Naive thymus-derived CD8-positive, alpha-beta T cell (primary cell): ENCODE measurements at places on chromosomes 5 and 9.
A peak's percentile ranks its signal among the peaks of the same experiment; 100 is the strongest.

- no peak for DNase-seq
These were observed 1.6 kb downstream of the ZNF366 start for GRCh38 chr5:72505539-72506157.

DNA sequence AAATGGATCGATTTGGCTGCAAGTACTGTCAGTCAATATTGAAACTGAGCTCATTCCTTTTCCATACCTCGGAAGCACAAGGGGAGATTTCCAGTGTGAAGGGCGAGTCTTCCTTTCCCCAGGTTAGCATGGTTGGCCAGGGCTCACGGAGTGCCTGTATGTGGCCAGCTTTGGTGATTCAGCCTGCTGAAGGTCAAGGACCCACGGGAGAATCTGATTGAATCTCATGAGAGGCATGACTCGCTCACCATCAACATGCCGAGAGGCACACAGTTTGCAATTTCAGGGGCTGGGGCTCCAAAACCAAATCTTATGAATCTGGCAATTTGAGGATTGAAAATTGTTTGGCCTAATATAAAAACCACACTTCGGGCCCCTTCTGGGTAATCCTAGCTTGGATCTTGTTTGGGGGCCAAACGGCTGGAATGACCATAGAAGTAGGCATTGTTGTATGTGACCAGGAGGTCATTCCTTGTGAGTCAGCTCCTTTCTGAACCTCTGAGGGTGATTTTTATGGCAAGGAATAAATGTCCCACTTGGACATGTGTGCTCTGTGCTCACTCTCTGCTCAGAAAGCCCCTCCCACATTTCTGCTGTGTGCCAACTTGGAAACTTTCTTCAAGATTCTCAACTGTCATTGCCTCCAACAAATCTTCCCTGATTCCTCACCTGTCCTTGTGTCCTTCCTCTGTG is 69.8 kb downstream of the DOCK2 start:
- DNase-seq = no peak

DNA sequence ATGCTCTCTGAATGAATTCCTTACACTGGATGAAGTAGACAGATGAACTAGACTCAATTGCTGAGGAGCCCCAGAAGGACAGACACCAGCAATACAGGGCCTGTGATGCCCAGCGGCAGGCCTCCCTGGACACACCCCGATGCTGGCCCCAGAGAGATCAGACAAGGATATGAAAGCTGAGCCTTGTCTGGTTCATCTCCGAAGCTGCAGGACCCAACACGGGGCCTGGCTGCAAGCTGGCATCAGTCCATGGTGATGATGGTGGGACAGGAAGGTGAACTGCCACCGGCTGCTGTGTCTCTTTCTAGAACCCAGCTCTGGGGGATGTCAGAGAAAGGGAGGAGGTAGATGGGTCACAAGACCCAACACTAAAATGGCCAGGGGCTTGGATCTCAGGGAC is 104.0 kb upstream of the LMX1B start:
- DNase-seq = no peak

GRCh38 chr5:61120534-61120933 is 41.7 kb downstream of the SMIM15 start:
- no peak for DNase-seq

DNA sequence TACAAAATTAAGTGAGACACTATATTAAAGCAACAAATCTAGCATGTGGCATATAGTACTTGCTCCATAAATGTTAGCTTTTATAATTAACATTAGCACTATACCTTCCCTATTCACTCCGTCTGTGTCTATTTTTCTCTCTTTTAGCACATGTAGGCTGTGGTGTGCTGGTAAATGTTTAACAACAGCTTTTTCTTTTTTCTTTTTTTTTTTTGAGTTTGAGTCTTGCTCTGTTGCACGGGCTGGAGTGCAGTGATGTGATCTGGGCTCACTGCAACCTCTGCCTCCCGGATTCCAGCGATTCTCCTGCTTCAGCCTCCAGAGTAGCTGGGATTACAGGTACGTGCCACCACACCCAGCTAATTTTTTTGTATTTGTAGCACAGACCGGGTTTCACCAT is 62.1 kb downstream of the SPRY4 start:
- DNase-seq = no peak

- no peak for DNase-seq
These were observed 52.5 kb downstream of the ZFAND5 start for GRCh38 chr9:72312386-72312987.

- DNase-seq = no peak
These were observed 98.8 kb upstream of the PCA3 start for GRCh38 chr9:76665458-76665857.

GRCh38 chr5:174418809-174419539 is 305.4 kb upstream of the MSX2 start:
- no peak for DNase-seq

- DNase-seq = no peak
These were observed 196.9 kb upstream of the PANK3 start for GRCh38 chr5:168776070-168776469.

GRCh38 chr9:126612813-126613641 is 701 bp upstream of the LMX1B start:
- no peak for DNase-seq

DNA sequence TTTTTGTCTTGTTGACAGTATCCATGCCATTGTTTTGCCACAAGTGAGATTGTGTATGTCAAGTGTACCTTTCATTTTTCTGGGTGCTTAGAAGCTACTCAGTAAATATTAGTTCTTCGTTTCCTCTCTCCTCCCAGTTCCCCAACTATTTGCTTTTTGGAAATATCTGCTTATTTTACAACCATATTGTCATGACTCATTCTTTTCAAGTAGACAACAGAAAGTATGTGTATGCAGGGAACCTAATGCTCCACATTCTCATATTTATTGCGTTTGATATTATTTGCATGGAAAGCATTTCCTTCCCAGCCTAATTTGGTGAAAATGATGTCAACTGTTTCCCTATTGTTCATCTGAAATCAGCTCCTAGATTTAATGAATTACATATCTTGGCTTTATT is 483.7 kb upstream of the RIOK2 start:
- no peak for DNase-seq

DNA sequence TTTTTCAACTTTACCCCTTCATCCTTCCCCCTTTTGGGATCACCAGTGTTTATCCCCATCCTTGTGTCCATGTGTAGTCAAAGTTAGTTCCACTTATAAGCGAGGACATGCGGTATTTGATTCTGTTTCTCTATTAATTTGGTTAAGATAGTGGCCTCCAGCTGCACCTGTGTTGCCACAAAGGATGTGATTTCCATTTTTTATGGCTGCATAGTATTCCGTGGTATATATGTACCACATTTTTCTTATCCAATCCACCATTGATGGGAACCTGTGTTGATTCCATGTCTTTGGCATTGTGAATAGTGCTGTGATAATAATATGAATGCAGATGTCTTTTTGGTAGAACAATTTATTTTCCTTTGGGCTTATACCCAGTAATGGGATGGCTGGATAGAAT is 252.4 kb downstream of the ARRDC3 start:
- no peak for DNase-seq

DNA sequence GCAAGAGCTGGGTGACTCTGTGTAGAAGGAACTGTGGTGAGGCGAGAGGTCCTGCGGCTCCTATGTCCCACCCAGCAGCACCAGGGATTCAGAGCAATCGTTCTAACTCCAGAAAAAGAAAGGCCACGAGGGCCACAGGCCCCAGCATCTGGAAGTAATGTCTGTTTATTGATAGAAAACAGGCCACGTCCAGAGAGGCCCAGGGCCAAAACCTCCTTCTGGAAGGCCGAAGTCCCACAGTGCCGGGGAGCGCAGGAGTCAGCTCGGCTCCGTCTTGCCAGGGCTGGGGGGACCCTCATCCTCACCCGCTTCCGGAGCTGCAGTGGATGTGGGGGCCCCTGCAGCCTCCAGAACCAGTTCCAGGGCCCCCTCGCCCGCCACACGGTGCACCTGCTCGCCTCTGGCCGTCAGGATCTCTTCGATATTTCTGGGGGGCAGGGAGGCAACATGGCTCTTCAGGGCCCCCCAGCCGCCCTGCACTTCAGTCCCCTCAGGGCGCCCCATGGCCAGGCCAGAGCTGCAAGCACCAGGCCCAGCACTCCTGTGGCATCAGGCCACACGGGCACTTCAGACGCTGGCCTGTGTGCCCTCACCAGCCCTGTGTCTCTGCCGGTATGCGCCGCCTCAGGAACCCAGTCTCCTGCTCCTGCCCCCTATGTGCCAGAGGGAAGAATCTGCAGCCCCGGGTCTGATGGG is 1.6 kb downstream of the DNLZ start:
- DNase-seq = no peak

- DNase-seq = no peak
These were observed 179.0 kb downstream of the ROR2 start for GRCh38 chr9:91771027-91771426.

- DNase-seq = no peak
These were observed 27.8 kb downstream of the RECK start for GRCh38 chr9:36064448-36065037.

- no peak for DNase-seq
These were observed 77.4 kb downstream of the WWC1 start for GRCh38 chr5:168368854-168369253.

GRCh38 chr9:133044661-133045060 is 13.9 kb downstream of the GTF3C5 start:
- no peak for DNase-seq

DNA sequence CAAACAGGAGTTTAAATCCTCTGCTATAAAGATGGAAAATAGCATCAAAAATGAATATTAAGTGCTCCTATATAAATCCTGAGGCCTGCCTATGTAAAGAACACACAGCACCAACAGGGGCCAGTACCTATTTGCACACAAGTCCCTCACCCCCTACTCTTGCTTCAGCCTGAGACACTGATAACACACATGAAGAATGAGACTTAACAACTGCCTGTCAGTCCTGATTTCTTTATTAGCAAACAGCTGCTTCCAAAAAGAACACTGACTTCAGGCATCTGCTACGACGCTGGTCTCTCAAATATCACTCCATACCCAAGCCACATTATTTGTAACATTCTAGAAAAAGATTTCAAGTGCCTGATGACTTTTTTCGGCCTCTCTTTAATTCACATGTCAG is 55.5 kb downstream of the MYO10 start:
- DNase-seq = no peak

DNA sequence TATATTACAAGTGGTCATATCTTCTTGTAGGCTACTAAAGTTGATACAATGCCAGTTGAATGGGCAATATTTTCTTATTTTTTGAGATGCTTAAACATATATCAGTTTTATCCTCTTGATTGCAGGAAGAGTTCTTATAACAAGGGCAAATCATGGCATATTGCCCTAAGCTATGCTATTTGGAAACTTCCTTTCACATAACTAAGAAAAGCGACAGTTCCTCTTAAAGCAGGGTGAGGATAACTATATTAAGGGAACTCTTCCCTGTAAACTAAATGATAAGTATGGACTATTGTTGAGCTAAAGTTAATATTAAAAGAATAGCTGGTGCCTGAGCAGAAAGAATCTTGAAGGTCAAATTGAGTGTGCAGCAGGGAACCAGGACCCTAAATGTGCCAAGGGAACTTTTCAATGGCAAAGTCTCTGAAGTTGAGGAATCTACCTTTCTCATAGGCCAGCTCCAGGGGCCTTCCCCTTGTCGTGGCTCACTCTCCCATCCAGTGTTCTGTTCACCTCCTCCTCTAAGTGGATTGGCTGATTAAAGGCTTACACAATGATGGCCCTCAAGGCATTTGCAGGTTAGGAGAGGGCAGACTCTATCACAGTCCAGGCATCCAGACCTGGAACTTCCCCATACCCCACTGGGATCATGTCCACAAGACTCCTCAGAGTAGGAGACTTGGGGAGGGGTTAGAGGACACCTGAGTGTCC is 26.8 kb downstream of the FYB1 start:
- no peak for DNase-seq

GRCh38 chr5:86371061-86371460 is 246.7 kb upstream of the COX7C start:
- DNase-seq = no peak

- no peak for DNase-seq
These were observed 127.9 kb downstream of the NNT start for GRCh38 chr5:43730832-43731342.

GRCh38 chr5:133389066-133389590 is 223.2 kb downstream of the FSTL4 start:
- no peak for DNase-seq

DNA sequence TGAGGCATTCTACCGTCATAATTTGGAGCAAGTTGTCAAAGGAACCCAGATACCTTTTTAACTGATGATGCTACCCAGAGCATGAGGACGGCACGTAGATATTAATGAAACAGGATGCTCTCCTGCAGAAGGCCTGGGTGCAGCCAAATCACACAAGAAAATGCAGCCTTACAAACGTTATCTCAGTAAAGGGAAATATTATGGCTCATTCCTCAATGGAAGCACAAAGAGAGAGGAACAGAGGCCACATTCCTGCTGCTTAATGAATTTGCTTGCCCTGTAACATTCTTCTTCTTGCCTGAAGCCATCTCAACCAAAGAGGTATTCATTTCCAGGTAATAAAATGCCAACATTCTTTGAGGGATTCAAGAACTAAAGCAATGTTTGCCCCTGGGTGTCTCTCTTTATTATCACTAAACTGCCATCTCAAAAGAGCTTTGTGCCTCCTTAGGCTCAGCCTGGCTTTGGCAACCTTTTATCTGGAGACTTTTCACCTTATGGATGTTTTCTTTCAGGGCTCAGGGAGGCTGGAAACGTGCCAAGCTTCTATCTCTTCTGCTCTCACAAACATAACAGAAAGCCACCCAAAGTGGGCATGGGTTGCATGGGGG is 92.9 kb downstream of the TNC start:
- no peak for DNase-seq

GRCh38 chr5:67998709-67999261 is 216.8 kb upstream of the PIK3R1 start:
- no peak for DNase-seq

GRCh38 chr9:35164711-35165110 is 2.9 kb downstream of the UNC13B start:
- no peak for DNase-seq

- no peak for DNase-seq
These were observed 9.4 kb upstream of the TENT2 start for GRCh38 chr5:79602889-79603288.

- no peak for DNase-seq
These were observed 164.9 kb upstream of the SEMA6A start for GRCh38 chr5:116739571-116739970.

- peak; percentile 54 for DNase-seq
These were observed 5.0 kb downstream of the EBF1 start for GRCh38 chr5:159094745-159095144.

DNA sequence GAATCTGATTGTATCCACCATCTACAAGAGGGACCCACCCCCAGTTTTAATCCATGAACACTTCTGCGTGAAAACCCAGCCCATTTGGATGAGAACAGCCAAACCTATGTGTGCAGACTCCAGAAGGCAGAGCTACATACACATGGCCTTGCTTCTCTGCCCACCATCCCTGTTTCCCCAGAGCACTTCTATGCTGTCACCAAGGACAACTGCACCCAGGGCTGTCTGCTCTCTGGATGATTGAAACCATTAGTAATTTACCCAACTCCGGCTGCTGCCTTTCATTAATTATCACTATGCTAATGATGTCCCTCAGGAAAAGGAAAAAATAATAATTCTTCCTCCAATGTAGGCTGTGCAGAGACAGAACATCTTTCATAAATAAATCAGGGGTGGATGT is 8.9 kb downstream of the CARTPT start:
- DNase-seq = no peak

GRCh38 chr5:155024015-155024414 is 10.5 kb downstream of the KIF4B start:
- no peak for DNase-seq

GRCh38 chr5:180283026-180283615 is 8.8 kb downstream of the MAPK9 start:
- no peak for DNase-seq
